ENCODE measurements at places on chromosomes 7 and 10.

GRCh38 chr7:71009636-71010035 is 122.3 kb upstream of the GALNT17 start:
- no peak for DNase-seq

- DNase-seq = no peak
Measured at GRCh38 chr7:103718482-103719061, 270.9 kb downstream of the RELN start.

- DNase-seq = no peak
Measured at GRCh38 chr7:21942955-21943354, 2.7 kb downstream of the CDCA7L start.

GRCh38 chr7:44973610-44974401 is 5.0 kb downstream of the MYO1G start:
- DNase-seq = peak; percentile 50

DNA sequence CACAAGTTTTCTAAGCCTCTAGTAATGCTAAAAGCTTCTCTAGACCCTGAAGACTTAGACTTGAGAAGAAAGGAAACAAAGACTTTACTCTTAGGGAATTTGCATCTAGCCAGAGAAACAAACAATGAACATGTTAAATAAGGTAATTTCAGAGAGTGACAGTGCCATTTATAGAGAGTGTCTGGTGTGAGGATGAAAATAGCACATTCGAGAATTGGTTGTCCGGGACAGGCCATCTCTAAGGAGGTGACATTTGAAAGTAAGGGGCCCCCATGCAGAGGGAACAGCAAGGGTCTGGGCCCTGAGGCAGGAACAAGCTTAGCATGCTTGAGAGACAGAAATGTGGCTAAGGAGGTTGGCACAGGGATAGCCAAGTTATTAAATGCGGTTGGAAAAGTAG is 48.1 kb downstream of the ADAM22 start:
- DNase-seq = no peak

GRCh38 chr10:48503293-48503911 is 101.5 kb downstream of the ARHGAP22 start:
- DNase-seq = no peak

DNA sequence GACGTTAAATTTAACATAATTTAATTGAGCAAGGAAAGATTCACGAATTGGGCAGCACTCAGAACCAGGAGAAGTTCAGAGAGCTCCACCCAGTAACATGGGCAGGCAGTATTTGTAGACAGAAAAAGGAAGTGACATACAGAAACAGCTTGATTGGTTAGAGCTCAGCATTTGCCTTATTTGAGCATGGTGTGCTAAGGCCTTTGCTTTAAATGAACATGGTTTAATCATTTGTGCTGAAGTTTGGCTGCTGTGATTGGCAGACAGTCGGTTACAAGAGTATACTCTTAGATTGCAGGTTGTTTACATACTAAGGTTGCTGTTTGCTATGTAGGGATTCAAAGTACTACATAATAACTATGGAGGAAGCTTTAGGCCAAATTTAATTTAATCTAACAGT is 199.2 kb downstream of the MALRD1 start:
- DNase-seq = no peak

- no peak for DNase-seq
Measured at GRCh38 chr10:130795819-130796218, 515.7 kb downstream of the TCERG1L start.

DNA sequence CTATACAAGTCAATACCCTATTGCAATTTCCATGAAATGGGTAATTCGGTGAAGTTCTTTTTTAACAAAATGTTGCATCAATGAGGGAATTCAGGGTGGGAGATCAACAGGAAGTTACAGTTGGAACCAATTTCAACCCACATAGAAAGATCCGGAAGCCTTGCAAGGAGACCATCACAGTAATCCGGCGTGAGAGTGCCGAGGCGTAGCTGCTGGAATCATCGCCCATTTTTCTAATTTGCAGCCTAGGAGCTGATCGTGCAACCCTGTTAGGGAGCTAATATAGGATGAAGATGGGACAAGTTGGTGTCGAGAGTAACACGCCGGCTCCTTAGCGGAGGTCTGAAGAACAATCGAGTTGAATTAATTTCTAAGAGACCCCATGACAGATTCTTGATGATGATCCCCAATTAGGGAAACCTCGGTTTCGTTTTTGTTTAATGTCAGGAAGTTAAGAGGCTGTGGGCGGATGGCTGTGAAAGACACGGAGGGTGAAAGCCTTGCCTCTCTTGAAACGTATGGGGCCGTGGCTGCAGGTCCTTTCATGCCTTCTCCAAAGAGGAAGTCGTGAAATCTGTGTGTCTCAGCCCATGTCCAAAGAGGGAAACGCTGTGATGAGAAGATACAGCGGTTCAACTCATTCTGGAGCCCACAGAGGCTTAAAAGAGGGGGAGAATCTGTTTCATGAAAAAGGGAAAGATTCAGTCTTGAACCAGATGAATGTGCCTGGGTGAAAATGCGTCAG is 51.2 kb upstream of the CARD11 start:
- no peak for DNase-seq

DNA sequence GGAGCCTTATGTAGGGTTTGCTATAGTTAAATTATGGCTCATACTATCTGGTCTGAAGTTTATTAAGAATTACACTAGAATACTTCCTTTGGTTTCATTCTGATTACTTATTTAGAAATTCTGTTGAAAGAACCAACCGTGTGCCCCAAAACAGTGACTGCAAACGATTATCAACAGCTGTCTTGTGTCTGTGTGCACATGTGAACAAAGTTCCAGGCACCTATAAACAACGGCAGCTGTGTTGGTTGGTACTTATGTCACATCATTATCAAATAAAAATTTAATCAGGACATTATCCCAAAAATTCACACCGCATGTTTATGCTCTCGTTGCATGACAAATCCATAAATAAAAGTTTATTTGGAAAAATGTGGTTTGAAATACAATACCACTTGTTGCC is 80.6 kb downstream of the USP6NL start:
- DNase-seq = no peak

DNA sequence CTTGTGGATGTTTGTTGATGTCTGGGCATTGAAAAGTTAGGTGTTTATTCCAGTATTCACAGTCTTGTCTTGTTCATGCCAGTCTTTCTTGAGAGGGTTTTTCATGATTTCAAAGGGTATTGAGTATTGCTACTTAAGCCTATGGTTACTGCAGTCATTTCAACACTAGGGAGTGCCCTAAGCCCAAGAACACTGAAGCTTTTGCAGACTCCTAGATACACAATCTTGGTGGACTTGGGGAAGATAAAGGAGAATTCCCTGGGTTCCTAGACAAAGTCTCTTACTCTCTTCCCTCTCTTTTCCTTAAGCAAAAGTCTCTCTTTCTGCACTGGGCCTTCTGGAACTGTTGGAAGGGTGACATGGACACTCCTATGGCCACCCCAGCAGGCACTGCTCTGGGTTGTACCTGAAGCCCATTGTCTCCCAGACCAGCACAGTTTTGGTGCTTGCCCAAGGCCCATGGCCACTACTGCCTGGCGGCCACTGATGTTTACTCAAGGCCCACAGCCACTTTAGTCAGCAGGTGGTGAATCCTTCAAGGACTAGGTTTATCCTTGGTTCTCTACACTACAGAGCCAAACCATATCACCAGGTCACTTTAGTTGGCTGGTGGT is 24.9 kb downstream of the SAMD9 start:
- no peak for DNase-seq

DNA sequence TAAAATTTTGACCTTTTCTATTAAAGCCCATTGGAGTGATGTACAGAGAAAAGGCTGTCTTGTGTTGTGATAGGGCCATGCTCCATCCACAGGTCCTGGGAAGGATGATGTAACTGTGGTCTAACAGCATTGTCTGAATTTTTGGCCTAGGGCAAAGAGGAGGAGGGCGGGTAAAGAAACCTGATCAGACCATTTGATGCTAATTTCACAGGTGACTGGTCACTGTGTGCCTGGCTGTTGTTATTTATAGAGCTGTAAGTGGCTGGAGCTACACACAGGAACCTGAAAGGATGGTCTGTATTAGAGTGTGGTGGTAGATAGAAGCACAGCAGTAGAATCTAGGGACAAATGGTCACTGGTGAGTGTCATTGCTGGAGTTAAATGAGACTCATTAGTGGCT is 182.1 kb downstream of the AUTS2 start:
- no peak for DNase-seq

- no peak for DNase-seq
Measured at GRCh38 chr10:60454336-60454735, 64.7 kb upstream of the ANK3 start.

GRCh38 chr10:90222372-90222771 is 521.0 kb downstream of the KIF20B start:
- DNase-seq = no peak

- DNase-seq = no peak
Measured at GRCh38 chr10:7485244-7485556, 74.4 kb upstream of the SFMBT2 start.

DNA sequence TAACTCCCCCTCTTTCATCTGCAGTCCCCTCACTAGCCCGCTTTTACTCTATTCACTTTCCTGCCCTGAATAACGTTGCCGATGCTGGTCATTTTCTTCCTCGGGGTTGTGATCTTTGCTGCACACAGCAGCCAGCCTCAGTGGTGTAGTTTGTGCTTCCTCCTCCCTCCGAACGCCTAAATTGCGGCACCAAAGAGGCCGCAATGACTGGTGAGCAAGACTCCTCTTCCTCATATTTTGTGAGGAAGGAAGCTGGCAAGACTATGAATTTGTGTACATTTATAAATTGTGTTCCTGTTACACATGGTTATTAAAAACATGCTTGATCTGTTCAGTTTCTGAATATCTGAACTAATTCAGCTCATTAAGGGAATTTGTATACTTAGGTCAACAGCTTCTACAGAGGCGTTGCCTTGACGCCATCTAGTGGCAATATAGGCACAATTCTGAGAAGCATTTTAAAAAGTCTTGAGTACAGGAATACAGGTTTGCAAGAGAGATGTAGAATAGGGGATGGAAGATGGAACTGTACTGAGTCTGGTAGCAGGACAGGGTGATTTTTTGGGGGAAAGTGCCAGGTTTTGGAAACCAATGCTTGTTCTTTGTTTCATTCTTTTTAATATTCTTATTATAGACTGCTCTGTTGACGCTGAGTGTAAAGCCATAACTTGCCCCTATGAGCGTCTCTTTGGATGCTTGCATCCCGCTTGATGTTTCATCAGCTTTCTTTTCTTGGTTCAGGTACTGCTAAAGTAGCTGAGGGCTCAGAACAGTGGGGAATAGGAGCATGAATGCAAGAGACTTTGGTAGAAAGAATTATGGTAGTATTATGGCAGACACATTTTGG is 4.1 kb upstream of the TAS2R5 start:
- DNase-seq = no peak

GRCh38 chr10:120517196-120517595 is 60.2 kb downstream of the PLPP4 start:
- DNase-seq = no peak

DNA sequence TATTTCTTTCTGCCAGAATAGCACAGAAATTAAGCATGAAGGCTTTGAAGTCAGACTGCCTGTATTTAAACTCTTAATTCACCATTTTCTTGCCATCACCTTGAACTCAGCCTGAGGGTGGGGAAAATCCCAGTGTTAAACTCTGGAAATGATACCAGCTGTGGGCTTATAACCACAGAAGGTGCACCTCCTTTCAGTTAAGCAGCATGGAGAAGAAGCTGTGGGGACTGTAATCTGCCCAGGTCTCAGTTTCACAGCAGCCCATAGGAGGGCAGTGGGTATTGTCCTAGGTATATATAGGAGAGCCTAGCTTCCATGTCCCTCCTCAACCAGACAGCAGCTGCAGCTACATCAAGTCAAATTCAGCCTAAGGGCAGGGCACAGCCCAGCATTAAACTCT is 241.6 kb downstream of the HPSE2 start:
- no peak for DNase-seq

- no peak for DNase-seq
Measured at GRCh38 chr7:111678281-111678680, 116.0 kb upstream of the IMMP2L start.

GRCh38 chr7:1397491-1398327 is 61.6 kb downstream of the MICALL2 start:
- no peak for DNase-seq

GRCh38 chr10:11024596-11024995 is 6.9 kb downstream of the CELF2 start:
- DNase-seq = no peak

GRCh38 chr10:132710746-132711612 is 75.0 kb downstream of the NKX6-2 start:
- DNase-seq = no peak

DNA sequence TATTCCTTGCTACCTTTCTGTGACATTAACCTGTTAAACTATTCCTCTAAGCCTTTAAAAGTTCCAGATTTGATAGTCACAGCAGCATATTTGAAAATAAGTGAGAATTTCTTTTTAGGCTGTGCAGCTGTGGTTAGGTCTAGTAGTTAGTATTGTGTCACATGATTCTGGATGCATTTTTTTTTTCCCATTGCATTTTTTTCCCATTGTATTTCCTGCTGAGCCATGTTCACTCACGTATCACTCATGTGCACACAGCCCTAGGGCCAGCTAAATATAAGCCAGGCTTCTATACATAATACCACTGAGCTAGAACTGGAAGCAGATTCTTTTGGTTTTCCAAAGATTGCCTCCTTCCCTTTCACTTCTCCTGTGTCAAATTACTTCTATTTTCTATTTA is 37.4 kb downstream of the DNAJC9 start:
- DNase-seq = no peak

Measured in activated T-cell treated with anti-CD3 and anti-CD28 coated beads for 48 hours (primary cell).